ENCODE measurements at places on chromosomes 7 and 10.

DNA sequence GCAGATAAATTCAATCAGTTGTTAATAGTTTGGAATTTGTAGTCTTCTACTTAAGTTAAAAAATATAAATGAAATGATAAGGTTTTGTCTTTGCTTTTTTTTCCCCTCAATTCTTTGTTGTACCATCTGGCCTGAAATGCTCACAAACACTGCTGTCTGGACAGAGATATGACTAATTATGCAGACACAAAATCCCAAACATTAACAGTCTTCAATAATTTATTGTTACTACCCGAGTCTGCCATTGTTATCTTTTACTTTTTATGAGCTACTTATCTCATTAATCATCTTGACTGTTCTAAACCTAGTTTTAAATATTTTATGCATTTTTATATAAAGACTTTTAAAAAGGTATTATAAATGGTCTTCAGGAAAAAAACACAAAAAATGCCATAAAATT, 64.7 kb upstream of the THSD7A start:
- DNase-seq = no peak

- no peak for DNase-seq
These were observed 214.7 kb downstream of the DNAJB6 start for GRCh38 chr7:157551325-157552070.

- no peak for DNase-seq
These were observed 145.1 kb upstream of the PCBD1 start for GRCh38 chr10:71033396-71033980.

GRCh38 chr7:27871086-27871485, 131.1 kb downstream of the TAX1BP1 start:
- no peak for DNase-seq

- no peak for DNase-seq
These were observed at the start of gene ADCK2 for GRCh38 chr7:140672382-140673062. Gene ADCK2 (plus strand): TSS chr7:140672945. CDS start chr7:140673331, 386 bp downstream.

- DNase-seq = no peak
These were observed 127.3 kb upstream of the HABP2 start for GRCh38 chr10:113425541-113425951.

DNA sequence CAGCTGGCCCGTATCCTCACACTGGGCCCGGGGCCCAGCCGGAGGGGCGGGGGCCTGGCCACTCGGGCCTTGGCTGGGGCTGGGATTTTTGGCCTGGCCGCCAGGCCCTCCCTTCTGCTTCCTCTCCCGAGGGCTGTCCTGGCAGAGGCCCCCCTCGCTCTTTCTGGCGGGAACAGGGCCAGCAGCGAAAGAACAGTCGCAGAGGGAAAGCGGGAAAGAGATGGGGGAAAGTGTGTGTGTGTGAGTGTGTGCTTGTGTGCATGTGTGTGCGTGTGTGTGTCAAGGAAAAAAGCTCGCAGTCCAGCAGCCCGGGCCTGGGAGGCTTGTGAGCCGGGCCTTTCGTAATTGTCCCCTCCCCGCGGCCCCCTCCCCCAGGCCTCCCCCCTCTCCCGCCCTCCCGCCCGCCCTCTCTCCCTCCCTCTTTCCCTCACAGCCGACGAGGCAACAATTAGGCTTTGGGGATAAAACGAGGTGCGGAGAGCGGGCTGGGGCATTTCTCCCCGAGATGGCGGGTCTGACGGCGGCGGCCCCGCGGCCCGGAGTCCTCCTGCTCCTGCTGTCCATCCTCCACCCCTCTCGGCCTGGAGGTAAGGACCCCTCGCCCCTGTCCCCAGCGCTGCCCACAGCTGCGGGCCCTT, at the start of gene ELN:
TSS of gene ELN (plus strand) at position 491 of the 638 bp plus-strand sequence. CDS start at position 506, 15 bp downstream.
- DNase-seq = no peak

GRCh38 chr10:11379771-11380170, 231.7 kb downstream of the USP6NL start:
- no peak for DNase-seq

- DNase-seq = no peak
These were observed 186.3 kb downstream of the ETV1 start for GRCh38 chr7:13803134-13803533.

- DNase-seq = no peak
These were observed 128.2 kb upstream of the RHEB start for GRCh38 chr7:151647874-151648273.

GRCh38 chr7:23709081-23709750, 803 bp upstream of the STK31 start:
- no peak for DNase-seq

- DNase-seq = no peak
These were observed 13.7 kb downstream of the KIN start for GRCh38 chr10:7773845-7774801.

GRCh38 chr7:158396982-158397862, 190.4 kb downstream of the PTPRN2 start:
- DNase-seq = no peak

- no peak for DNase-seq
These were observed 93.4 kb downstream of the PIP4K2A start for GRCh38 chr10:22620929-22621328.

DNA sequence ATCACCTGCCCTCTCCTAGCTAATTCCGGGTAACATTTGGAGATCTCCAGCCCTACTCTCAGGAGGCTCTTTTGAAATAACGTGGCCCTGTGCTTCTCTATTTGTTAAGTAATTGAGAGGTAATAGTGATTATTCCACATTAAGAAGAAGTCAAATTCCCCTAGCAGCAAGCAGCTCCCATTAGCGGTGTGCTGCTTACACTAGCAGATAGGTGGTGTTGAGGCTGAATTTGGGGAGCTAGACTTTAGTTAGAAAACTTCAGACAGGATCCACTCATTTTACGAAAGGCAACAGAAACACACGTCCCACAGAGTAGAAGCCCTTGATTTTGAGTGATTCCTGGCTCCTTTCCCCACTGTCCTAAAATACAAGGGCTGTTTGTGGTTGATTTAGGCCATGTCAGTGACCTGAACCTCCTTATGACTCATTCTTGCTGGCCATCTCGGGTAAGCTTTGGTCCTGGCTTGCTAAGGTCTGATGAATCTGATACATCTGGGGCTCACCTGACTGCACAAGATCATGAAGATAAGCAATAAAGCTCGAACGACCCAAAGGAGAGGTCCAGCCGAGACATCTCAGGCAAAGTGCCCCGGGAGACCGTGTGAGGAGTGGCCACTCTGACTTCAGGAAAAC, 77.2 kb downstream of the FAM204A start:
- no peak for DNase-seq

DNA sequence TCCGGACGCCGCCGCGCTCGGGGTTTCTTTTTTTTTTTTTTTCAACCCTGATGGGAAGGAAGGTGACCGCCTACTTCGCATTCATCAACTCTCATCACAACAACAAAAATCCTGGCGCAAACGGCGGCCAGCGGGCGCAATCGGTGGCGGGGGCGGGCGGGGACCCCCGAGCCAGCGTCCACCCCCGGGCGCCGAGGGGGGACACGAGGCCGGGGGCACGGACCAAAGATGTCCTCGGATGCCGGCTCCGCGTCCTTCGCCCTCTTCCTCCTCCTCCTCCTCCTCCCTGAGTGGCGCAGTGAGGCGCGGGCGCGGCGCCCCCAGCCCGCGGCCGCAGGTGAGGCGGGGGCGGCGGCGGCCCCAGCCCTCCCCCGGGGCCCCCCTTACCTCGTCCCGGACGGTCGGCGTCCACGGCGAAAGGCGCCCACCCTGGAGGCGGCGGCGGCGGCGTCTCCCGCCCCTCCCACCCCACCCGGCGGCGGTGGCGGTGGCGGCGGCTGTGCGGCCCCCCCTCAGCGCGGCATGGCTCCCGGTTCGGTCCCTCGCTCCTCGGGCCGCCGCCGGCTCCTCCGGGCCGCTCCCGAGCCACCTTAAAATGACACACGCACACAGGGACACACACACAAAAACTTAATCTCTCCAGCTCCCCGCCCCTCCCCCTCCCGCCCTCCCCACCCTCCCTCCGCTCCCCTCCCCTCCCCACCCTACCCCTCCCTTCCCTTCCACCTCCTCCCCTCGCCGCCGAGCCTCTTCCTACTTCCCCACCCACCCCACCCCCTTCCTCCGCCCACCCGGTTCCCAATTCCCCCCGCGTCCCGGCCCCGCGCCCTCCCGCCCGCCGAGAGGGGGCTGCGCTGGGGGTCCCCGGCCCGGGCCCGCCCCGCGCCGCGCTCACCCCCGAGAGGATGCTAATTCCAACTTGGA, at the start of gene CTBP2:
TSS of gene CTBP2 (minus strand) at position 632 of the 924 bp plus-strand sequence.
- no peak for DNase-seq

DNA sequence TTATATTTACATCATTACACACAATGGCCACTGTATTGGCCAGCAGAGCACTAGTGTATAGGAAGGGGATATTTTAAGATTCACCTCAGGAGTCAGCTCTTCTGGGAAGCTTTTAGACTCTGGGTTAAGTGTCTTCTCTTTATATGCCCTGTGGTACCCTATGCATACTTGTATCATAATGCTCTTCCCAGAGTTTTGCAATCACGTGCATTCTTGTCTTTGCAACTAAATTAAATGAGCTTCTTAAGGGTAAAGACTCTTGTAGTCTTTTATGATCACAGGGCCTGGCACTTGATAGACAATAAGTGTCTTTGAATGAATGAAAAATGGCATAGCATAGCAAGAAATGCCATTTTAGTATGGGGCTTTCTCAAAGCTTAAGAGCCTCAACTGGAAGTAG, 35.4 kb upstream of the ARMS2 start:
- no peak for DNase-seq

DNA sequence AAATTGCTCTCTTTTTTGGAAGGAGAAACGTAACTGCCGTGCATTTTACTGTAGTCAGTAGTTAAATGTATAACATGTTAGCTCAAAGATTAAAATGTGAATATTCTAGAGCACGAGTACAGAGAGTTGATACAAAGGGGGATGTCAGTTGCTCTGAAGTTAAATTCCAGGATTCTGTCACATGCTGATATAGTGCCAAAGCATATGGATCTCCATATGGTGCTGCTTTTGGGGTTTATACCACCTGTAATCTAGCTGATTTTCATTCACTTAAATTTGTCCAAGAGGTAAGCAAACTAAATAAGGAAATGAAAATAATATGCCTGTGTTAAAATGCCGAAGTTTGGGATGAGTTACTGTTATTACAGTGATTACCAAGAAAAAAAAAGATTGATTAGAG, 298.6 kb downstream of the EXOC4 start:
- no peak for DNase-seq

Data from GM12864 (cell line).